Activated CD4-positive, alpha-beta T cell treated with anti-CD3 and anti-CD28 coated beads, Interleukin-2, amount 50 U/mL, for 4 hours (primary cell): ENCODE measurements at places on chromosomes 1 and 21.

- no peak for DNase-seq
These were observed 670.6 kb upstream of the PKN2 start for GRCh38 chr1:88013485-88013884.

GRCh38 chr1:48230236-48230635 is 7.7 kb downstream of the SLC5A9 start:
- no peak for DNase-seq

- DNase-seq = no peak
These were observed 508.8 kb upstream of the ZP4 start for GRCh38 chr1:238399558-238399957.

GRCh38 chr21:40830836-40831235 is 16.1 kb downstream of the DSCAM start:
- DNase-seq = no peak

- no peak for DNase-seq
These were observed 650 bp upstream of the CCDC190 start for GRCh38 chr1:162861625-162862024.

DNA sequence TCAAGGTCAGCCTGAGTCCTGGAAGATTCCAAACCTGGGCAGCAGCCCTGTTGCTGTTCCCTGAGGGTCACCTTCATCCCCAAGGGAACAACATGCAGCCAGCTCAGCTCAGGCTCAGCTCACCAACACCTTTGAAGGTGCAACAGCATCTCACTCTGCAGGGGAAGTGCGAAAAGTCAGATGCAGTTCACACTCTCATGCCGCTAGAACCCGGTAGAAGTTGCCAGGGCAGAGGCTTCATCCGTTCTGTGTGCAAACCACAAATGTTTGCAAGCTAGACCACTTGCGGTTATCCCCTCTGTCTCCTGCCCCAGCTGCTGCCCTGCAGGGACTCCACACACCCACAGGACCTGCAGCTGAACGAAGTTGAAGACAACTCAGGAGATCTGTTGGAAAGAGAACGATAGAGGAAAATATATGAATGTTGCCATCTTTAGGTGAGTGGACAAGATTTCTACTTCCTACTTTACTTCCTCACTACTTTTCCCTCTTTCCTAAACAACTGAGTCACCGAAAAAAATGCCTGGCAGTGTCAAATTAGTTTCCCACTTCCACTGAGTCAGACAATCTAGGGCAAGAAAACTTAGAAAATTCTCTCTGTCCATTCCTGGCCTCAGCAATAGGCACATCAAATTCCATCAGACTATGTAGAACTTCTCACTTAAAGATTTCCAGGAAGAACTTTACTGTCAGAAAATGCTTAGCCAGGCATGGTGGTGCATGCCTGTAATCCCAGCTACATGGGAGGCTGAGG is 1.8 kb upstream of the FCRL6 start:
- DNase-seq = no peak

DNA sequence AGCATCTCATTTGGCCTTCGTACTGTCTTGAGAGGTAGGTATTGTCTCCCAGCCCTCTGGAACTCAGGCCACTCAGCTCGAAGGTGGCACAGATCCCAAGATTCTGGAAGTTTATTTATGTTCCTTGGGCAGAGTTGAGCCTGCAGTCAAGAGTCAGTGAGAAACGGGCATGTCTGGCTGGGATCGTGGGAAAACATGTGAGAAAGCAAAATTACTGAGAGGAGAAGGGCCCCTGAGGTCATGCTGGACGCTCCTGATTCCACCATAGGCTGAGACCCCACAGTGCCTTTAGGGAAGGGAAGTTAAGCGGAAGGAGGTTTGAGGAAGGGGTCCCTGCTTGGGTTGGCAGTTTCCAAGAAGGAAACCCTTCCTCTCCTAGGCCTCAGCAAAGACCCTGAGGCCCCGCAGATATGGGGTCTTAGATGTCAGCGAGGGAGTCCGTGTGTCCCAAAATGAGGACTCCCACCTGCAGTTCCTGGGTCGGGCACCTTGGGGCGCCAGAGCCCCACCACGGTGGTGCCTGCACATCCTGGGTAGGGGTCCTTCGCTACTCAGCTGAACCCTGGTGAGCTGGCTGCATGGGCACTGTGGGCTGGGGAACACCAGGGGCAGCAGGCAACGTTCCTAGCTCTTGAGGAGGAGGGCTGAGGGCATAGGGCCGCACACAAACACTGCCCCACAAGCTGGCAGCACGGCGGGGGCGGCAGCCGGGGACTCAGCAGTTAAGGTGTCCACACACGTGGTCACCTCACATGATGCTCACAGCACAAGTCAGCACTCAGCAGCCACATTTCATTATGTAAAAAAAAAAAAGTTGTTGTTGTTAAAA is 12.3 kb upstream of the SEMA4A start:
- DNase-seq = no peak

GRCh38 chr21:31130821-31131220 is 92.5 kb upstream of the KRTAP19-8 start:
- no peak for DNase-seq

DNA sequence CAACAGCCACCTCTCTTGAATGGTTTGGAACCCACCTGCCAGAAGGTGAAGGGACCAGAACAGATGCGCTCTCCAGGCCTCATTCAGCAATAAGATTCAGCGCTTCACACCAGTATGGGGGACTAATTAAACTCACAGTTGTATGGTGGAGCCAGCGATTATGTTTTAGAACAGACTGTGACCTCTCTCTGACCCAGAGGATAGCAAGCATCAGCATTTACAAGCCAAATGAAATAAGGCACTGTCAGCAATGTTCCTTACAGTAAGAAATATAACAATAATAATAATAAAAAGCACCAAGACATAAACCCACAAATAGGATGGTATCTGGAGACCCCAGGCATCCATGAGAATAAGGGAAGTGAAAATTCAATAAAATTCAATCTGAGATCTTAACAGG is 6.9 kb upstream of the CDC42BPA start:
- no peak for DNase-seq

DNA sequence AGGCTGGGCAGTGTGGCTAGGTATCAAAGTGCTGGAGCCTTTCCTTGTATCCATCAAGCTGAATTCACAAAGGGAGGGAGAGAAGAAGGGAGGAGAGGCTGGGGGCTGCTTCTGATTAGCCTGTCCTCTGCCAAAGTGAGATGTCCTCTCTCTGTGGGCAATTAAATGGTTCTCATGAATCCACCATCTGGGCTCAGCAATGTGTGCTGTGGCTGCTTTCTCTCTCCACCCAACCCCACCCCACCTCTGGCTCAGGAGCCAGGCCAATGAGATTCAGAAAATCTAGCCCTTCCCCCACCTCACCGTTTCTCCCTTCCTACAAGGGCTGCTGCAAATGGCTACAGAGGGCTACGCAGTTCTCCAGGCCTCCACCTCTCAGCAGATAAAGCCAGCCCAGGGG is 154.6 kb downstream of the TENT5C start:
- DNase-seq = no peak

DNA sequence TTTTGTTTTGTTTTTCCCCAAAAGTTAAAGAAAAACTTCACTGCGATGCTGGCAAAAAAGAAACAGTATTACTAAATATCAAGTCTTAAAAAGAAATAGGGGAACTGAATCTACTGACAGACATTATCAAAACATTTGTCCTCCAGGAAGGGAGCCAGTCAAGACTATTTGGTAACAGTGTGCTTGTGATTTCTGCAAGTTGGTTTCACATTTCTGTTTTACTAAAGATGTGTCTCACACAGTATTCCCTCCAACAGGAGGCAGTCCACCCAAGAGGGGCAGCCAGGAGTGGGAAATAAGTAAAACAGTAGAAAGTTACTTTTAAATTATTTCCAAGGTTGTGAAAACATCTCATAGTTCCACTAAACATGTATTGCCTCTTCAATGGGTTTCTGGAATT is 74.4 kb upstream of the SDC3 start:
- no peak for DNase-seq

- no peak for DNase-seq
These were observed 3.7 kb downstream of the RSPO1 start for GRCh38 chr1:37631036-37631435.

DNA sequence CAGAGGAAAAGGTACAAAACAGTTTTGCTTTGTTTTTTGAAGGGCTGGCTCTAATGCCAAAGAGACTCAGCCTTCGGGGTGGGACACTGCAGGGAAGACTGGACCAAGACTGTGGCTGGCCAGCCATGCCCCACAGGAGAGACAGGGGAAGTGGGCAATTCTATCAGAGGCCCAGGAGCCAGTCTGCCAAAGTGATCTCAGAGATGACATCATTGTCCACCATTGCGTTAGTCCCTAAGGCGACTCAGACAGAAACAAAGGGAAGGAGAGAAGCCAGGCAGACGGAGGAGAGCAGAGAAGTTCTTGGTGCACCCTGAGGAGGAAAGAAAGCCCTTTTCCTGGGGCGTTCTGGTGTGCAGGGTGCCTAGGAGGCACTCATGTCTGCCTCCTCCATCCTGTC is 26.4 kb downstream of the OPTC start:
- DNase-seq = no peak

DNA sequence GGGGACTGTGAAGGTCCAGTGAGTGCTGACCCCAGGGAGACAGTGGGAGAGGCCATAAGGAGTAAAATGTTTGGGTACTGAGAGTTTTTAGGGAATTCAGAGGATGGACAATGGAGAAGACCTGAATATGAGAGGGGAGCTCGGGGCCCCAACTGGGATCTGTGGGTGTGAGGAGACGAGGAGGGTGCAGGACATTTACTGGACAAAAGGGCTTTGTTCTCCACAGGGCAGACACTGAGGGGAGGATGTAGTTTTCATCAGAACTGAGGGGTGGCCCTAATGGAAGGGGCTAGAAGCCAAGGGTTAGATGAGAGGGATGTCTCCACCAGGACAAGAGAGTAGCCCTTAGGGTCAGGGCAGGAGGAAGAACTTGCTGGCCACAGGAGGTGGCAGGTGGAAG is 30.0 kb downstream of the TMCC2 start:
- DNase-seq = no peak

DNA sequence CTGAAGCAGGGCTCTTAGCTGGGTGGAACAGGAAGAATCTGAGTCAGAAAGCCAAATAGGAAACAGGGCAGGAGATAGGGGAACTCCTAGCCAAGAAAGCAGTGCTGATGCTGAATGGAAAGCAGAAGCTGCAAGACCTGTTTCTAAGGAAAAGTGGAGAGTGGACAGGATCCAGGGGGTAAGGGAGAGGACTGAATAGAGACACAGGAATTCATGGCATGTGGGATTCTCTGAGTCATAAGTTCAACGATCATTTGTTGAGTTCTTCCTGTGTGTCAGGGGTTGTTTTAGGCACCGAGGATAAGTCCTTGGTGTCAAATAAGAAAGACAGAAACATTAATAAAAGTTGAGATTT is 153.8 kb upstream of the FGGY start:
- no peak for DNase-seq
